NK-92 treated with Interleukin-12 subunit alpha and Interleukin-12 subunit beta, amount 100 ng/mL, for 24 hours (cell line): ENCODE measurements at places on chromosomes 7 and 10.

DNA sequence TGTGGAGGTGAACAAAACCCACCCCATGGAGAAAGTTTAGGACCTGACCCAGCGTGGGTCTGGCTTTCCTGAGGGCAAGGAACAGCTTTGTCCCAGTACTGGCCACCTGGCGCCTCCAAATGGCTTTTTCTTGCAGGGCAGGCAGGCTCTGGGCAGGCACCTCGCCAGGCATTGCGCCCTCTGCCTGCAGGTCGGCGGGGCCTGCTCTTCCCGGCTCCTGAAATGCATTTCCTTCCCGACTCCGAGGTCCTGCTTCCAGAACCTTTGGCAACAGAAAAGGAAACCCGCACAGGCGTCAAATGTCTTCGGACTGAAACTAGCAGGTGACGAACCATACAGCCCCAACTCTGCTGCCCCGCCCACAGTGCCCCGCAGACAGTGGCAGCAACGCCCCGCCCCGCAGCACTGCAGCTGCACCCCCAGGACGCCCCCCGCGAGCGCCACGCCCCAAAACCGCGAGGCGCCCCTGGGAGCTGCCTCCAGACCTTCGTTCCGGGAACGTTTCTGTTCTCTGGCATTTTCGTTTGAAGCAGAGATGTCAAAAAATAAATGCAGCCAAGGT, 65.5 kb downstream of the C10orf143 start:
- no peak for DNase-seq

- no peak for DNase-seq
Measured at GRCh38 chr7:37594602-37595001, 89.0 kb upstream of the GPR141 start.

DNA sequence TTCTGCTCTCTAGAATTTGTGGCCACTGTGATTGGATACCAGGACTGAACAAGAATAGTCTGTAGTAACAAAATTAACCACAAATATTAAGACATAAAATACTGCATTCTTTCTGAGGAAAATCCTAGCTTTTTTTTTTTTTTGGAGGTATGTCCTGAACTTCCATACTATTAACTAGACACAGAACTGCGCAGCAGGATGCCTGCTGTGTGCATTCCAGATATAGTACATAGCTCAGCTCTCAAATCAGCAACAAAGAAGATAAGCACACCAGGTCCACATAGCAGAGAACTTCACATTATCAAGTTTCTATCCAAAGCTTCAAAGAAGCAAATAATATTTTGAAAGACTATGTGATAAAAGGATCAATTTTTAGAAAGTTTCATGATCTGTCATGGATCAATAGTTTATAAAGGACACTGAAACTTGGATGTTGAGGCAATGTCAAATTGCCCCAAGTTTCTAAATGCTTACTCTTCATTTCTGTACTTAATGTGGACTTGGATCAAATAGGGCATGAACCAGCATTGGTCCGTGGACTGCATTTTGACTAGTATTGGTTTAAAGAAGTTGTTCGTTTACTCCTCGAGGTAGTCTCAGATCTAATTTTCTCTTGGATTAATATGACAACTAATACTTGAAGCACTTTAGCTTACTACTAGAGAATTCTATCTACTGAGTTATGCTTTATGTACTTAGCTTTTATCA, 15.4 kb downstream of the NAMPT start:
- DNase-seq = no peak

GRCh38 chr10:11532306-11532705, 79.1 kb downstream of the USP6NL start:
- DNase-seq = no peak

DNA sequence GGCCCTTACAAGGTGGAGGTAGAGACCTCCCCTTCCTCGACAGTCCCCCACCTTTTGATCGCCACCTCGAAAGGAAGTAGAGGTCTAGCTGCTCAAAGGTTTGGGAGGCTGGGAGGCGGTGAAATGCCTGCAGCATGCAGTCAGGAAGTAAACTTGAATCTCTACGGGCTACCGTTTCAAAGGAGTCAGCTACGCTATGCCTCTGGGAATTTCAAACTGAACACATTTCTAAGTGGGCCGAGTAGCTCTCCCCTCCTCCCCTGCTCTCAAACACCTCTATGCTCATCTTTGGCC, 68.0 kb downstream of the CXCL12 start:
- DNase-seq = no peak

GRCh38 chr7:121531175-121532070, 135.3 kb upstream of the FAM3C start:
- DNase-seq = no peak

GRCh38 chr10:31697271-31698180, 231.1 kb downstream of the ARHGAP12 start:
- no peak for DNase-seq

- DNase-seq = no peak
Measured at GRCh38 chr10:114687459-114687858, 29.4 kb upstream of the ABLIM1 start.

DNA sequence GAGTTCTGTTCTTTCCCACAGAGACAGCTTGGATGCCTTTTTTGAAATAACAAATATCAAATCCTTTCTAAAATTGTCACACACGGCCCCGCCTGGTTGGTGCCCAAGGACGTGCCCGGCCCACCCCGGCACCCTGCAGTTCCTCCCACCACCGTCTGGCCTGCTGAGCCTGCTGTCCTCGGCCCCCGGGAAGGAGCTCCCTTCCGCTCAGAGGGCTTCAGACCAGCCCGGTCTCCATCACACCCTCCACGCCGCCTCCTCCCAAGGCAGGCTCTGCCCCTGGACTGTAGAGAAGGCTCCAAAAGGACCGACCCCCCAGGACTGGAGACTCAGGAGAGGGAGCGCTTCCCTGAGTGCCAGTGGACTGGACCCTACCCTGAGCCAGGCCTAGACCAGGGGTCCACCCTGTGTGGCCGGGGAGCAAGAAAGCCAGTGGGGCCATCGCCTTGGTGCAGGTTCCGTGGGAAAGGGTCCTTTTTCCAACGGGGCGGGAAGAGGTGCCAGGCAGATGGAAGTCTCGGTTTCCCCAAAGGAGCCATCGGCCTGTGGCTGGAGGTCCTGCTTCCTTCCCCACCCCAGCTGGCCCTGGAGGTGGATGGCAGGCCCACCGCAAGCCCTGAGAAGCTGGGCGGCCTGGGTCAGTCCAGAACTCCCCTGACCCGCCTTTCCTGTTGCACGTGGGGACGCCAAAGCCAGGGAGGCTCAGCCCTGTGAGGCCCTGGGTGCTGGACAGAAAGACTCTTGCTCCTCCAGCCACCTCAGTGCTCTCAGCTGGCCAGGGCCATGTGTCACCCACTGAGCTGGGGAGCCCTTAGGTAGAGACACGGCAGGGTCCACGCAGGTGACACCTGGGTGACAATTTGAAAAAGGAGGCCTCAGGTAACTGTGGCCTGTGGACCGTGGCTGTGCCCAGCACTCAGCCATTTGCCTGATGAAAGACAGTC, 69.8 kb downstream of the PWWP2B start:
- no peak for DNase-seq

GRCh38 chr7:638256-639011, 88.1 kb upstream of the DNAAF5 start:
- DNase-seq = no peak

GRCh38 chr10:62249957-62250356, 18.7 kb downstream of the RTKN2 start:
- no peak for DNase-seq

- no peak for DNase-seq
Measured at GRCh38 chr7:131249003-131249402, 78.7 kb upstream of the MKLN1 start.

DNA sequence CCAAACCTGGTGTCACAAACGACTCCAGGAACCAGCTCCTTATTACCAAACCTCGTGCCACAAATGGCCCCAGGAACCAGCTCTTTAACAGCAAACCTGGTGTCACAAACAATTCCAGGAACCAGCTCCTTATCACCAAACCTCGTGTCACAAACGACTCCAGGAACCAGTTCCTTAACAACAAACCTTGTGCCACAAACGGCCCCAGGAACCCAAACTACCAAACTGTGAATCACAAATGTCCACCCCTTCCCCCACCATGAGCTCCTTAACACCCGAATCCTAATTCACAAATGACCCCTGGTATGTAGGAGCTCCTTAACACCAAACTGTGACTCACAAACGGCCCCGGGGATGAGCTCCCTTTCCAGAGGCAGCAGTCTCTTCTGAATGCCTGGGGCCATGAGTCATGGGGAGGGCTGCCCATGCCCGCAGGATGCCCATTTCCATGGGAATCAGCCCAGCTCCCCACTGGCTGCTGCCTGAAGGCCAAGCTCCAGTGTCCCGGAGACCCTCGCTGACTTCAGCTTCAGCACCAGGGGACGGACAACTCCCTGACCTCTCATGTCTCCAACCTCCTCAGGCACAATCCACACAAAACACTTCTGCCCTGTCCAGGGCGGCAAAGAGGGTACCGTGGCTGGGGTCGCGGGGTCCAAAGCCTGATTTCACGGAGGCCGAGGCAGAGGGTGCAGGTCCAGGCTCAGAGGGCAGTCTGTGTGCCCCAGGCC, 213.1 kb downstream of the ELFN1 start:
- peak; percentile 25 for DNase-seq

DNA sequence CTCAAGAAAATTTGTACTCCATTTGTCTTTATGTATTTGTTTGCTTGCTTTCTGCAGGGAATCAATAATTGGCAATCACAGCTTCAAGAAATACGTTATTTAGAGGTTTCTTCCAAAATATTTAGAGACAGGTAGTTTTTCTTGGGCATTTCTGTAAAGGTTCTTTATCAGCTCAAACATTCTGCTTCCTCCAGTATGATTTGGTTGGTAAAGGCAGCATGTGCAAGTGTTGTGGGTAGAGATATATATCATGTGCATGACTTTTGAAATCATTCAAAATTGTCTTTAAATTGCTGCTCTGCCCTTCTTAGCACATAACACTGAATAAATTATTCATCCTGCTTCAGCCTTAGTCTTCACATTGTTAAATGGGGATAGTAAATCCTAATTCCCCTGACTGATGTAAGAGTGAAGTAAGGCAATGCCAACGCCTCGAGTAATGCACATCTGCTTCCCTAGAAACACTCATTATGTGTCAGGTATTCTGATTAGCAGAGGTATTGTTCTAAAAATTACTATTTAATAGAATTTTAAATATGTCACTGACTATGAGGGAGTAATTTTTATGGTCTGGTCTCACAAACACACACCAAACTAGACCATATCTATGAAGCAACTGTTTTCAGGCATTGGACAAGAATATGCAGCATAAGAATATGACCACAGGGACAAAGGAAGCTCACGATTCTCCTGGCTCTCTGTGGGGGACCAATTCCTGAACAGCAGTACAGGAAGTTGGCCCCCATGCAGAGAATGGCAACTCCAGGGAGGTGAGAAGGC, 77.3 kb upstream of the AKR1E2 start:
- DNase-seq = no peak

GRCh38 chr10:76830218-76830617, 807.4 kb downstream of the KCNMA1 start:
- no peak for DNase-seq

GRCh38 chr7:157021071-157021870, 10.8 kb upstream of the MNX1 start:
- DNase-seq = no peak

GRCh38 chr7:73621168-73622063, 2.9 kb downstream of the MLXIPL start:
- DNase-seq = no peak

- DNase-seq = no peak
Measured at GRCh38 chr7:32070406-32071360, at the start of gene PDE1C. Gene PDE1C, minus strand, starts transcription at chr7:32070407.

GRCh38 chr10:115944538-115944937, 328.5 kb downstream of the GFRA1 start:
- no peak for DNase-seq

- DNase-seq = no peak
Measured at GRCh38 chr7:17150018-17150417, 148.4 kb upstream of the AHR start.

DNA sequence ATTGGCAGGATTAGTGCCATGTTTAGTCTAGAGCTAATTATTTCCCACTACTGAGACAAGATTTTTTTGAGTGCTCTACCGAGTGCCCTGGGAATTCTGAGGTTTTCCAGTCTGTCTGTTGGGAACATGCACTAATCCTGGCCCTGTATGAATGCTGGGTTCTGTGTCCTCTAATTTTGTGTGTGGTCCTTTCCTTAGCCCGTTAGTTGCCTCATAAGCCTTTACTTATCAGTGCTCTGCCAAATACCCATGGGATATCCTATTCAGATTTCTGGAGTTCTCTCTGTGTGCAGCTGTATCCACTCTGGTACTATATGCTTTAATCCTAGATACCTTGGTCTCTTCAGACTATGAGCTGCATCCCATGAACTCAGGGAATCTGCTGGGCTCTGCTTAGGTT, 13.1 kb downstream of the CSGALNACT2 start:
- no peak for DNase-seq

DNA sequence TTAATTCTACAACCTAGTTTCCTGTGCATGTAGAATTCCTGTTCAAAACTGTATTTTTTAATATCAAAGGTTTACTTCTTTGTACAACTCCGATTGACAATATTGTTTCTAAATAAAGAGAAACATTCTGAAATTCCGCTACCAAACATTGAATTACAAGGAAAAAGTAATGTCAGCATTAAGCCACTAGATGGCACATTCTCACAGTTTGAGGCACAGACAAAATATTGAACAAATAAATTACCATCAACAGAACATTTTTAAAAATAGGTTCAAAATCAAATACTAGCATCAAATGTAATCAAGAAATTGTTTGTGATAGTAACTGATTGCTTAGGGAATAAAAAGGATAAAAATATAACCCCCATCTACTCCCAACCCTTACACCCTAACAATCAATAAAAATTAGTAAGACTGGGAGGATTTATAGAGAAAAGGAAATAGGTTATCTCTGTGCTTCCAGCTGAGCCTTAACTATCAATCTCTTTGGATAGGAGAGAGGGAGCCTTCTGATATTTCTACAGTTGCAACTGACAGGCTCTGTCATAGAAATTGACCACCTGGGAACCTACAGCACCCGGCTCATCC, 86.6 kb upstream of the C7orf33 start:
- DNase-seq = no peak

- DNase-seq = no peak
Measured at GRCh38 chr10:48457949-48458661, 146.8 kb downstream of the ARHGAP22 start.

DNA sequence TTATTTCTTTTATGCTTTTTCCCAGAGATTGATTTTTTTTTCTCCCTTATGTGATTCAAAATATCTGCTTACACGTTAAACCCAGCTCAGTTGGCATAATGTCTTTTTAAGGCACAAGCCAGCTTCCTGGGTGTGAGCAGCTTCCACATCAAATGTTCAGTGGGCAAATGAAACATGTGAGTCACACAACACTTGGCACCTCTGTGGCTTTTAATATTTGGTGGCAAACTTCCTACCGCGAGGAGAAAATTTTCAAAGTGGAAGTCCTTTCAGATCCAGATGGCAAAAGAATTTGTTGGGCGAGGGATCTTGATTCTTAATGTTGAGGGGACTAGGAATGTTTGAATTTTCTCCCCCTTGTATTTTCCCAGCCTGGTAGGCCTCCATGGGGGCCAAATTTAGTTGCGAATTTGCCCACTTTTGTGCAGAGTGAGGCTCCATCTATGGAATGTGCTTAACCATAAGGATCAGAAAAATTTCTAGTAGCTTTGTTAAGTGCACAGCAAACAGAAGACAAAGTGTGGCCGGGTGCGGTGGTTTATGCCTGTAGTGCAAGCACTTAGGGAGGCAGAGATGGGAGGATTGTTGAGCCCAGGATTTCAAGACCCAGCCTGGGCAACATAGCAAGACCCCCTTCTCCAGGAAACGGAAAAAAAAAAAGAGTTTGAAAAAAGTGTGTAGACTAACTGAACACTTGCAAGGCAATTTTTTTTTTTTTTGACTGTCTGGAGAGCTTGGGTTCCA, 31.0 kb downstream of the CUX1 start:
- DNase-seq = no peak
